ENCODE measurements at places on chromosomes 3 and 15.

- DNase-seq: no peak
Measured at GRCh38 chr15:98524838-98525660, 123.3 kb upstream of the IGF1R start.

- DNase-seq: peak; percentile 64
Measured at GRCh38 chr3:45218578-45219390, 7.3 kb downstream of the TMEM158 start.

DNA sequence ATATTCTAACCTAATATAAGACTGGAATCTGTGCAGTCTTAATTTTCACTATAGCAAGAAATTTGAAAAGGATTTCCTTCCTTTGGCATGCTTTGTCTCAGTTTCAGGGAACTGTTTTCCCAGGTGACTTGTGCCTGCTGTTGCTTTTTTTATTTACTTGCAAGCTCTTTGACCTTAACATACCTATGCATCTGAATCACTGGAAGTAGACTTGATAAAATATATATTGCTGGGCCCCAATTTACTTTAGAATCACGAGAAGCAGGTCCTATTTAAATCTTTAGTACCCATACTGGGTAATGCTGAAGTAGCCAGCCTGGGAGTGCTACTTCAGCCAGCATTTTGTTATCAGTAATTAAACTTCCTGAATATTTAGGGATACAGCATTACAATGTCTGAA, 257.9 kb upstream of the ALCAM start:
- DNase-seq: no peak

DNA sequence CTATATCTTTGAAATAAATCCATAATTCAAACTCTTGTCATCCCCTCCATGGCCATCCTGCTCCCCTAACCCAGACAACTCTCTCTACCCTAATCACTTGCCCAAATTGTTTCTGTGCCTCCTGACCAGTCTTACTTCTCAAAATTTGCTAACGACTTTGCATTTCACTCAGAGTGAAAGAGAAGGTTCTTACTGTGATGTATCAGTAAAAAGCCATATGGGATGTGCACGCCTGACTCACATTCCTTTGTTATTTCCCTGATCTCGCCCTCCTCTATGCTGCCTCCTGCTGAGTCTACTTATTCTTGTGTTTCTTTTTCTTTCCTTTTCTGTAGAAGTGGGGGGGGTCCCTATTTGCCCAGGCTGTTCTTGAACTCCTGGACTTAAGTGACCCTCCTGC, 487.2 kb upstream of the FRG2C start:
- DNase-seq: no peak

GRCh38 chr3:170867143-170867937, 2.7 kb downstream of the RPL22L1 start:
- DNase-seq: peak; percentile 29

DNA sequence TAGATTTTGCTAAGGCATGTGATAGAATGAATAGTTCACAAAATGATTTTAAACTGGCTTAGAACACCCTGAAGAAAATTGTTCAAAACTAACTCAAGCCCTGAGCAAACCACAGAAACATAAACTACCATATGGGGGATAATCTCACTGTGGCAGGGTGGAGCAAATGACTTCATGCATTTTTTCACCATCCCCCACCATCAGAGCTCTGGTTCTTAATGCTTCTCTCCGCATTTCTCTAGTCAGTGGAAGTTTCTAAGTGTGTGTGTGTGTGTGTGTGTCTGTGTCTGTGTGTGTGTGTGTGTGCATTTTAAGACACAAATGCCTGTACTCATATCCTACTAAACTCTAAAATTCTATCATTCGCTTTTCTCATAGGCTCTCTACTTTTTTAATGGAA, 107.1 kb upstream of the PHLDB2 start:
- DNase-seq: peak; percentile 78

DNA sequence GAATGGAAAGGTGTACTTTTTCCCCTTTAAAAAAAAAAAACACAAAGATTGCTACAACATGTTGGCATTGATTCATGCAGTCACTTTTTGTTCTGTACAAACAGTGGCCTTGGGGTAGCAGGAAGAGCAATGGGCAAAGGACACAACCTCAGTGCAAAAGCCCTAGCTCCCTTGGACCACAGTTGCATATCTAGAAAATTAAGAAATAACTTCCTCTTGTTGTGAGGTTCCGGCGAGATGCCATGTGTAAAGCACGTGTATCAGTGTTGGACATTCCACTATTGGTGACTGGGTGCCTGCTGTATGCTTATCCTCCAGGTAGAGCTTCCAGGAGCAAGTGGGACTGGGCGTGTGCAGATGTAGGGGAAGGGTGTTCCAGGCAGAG, 164.5 kb downstream of the THSD4 start:
- DNase-seq: no peak

- no peak for DNase-seq
Measured at GRCh38 chr3:46677411-46677726, 16.1 kb downstream of the ALS2CL start.

- DNase-seq: no peak
Measured at GRCh38 chr3:55965776-55966175, 478.7 kb upstream of the WNT5A start.

GRCh38 chr3:156216216-156216615, 95.8 kb downstream of the KCNAB1 start:
- no peak for DNase-seq

DNA sequence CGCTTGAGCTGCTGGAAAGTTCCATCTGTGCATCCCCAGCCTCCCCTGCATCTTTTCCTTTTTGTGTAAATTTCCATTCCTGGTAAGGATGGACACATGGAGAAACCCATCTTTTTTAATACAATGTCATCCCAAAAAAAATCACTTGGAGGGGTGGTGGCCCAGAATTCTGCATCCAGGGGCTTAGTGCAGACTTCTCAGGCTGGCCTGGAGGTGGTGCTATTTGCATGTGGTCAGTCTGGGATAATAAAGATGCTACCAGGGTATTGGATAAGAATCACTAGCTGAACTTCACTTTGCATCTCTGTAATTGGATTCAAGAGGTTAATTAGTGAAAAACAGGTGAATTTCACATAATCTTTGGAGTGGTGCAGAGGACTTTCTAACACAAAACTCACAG, 1.8 kb upstream of the ZSCAN2 start:
- DNase-seq: peak; percentile 77

DNA sequence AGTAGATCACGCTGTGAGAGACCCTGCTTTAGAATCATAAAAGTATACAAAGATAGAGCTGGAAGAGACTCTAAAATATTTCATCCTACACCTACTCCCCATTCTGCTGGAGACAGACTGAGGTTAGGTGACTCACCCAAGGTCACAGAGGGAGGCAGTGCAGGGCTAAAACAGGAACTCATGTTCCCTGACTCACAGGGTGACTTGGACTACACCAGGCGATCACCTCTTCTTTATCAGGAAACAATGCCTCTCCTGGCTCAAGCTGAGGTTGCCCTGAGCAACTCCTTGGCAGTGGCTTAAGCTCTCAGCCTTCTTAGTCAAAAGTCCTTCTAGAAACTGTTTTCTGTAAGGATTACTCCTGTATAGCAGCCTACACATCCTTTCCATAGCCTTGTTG, 26.4 kb upstream of the TNFAIP8L3 start:
- peak; percentile 69 for DNase-seq

DNA sequence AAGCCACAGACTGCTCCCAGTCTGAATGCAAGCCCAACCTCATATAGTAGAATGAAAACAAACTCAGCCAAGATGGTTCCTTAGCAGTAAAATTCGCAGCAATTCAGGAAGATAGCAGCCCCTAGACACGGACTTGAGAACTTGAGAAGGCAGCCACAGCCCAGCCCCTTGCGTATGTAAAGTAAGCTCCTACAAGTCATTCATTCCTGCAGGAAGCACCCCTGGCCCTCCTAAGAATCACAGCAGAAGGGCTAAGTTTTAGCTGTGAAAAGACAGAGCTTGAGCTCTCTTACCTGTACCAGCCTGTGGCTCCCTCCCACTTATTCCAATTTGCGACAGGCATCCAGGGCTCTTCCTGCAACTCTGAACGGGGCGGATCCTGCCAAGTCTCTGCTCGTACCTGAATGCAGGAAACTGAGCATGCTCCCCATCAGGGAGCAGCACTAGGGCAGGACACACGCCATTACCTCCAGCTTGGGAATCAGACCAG, 136.4 kb downstream of the MAGI1 start:
- DNase-seq: no peak

- no peak for DNase-seq
Measured at GRCh38 chr15:66413579-66413978, 26.9 kb downstream of the MAP2K1 start.

DNA sequence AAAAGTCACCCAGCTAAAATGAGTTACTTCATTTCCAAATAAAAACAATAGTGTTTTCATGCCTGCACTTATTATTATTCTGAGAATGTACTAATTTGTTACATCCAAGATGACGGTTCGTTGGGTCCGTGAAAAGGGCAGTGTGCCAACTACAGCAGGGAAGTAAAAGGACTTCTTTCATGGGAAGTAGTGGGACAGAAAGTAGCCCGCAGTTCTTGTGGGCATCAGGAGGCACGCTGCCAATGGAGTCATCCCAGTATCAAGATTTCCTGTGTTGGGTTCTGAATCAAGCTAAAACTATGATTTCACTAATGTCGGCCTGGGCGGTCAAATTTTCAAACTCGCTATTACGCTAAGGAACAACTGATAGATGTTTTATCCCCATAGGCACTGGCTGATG, 254.5 kb upstream of the SOX2 start:
- no peak for DNase-seq

- no peak for DNase-seq
Measured at GRCh38 chr3:183100376-183100775, 1.1 kb upstream of the MCCC1 start.

GRCh38 chr3:56055951-56056350, 412.3 kb downstream of the ERC2 start:
- no peak for DNase-seq

DNA sequence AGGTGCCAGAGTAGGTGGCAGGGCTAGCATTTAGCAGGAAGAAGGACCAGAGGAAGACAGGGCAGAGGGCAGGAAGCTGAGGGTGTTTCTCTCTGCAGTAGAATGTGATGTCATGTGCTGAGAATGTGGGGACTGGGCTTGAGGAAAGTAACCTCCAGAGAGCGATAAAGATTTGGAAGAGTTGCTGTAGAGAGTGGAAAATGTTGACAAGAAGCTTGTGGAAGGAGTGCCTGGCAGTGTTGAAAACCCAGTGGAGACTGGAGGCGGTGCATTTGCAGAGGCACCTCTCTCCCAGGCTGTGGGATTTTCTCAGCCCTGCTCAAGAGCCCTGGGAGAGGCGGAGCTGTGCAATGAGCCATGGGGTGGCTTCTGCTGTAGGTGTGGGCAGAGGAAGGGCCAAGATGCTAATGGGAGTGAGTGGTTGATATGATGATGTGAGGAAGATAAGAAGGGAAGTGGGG, 54.8 kb downstream of the MESD start:
- no peak for DNase-seq

GRCh38 chr3:46489875-46490274, 7.9 kb upstream of the RTP3 start:
- peak; percentile 68 for DNase-seq

- peak; percentile 33 for DNase-seq
Measured at GRCh38 chr3:52193065-52193464, 4.9 kb upstream of the ALAS1 start.

DNA sequence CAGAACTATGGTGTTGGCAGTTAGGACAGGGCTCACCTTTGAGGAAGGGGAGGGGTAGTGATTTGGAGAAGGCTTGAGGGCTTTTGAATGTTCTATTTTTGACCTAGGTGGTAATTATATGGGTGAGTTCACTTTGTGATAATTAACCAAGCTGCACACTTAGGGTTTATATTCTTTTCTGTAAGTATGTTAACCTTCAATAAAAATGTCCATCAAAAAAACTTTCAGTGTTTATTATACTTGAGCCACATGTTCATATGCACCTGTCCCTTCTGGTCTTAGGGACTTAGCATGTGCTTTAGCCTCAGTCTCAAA, 28.4 kb downstream of the PDE8A start:
- no peak for DNase-seq

GRCh38 chr3:169869484-169870220, at the start of gene LRRC31:
LRRC31 (minus strand) TSS chr3:169869935; CDS start chr3:169869807, 128 bp downstream.
- DNase-seq: no peak

DNA sequence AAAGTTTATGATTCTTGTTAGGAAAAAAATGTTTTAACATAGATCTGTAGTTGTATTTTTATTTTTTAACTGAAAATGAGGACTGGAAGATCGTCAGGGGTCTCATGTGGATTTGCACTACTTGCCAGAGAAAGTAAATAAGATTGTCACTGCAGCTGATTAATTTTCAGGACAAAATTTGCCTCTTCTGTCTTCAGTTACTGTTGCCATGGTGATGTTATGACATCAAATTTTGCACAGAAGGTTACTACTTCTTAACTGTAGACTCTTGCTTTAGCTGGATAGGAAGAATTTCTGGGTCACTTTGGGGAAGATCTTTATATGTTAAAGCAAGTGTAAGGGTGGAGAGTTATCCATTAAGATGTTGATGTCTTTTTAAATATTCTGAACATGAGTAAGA, 82.2 kb upstream of the WDR72 start:
- DNase-seq: no peak

DNA sequence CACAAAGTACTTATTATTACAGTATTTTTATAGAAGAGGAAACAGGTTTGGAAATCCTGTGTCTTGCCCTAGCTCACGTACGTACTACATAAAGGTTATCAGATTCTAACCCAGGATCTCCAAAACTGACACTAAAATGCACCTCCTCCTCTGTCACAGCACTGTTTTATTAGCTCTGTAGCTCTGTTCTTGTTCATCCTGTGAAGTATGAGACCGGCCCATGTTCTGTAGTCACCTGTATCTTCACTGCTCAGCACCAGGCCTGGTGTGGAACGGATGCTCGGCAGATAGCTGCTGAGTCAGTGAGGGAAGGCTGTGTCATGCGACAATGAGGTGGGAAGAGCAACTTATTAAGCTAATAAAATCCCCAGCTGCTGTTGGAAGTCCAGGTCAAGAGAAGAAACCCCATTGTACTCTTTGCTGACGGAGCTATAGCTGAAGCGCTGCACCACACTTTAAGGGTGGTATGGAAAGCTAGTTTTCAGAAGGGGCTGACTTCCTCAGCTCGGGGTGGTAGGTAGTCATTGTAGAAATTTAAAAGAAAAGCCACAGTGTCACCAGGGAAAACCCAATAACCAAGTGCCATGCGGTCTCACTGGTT, 22.8 kb downstream of the BCL2A1 start:
- DNase-seq: no peak

DNA sequence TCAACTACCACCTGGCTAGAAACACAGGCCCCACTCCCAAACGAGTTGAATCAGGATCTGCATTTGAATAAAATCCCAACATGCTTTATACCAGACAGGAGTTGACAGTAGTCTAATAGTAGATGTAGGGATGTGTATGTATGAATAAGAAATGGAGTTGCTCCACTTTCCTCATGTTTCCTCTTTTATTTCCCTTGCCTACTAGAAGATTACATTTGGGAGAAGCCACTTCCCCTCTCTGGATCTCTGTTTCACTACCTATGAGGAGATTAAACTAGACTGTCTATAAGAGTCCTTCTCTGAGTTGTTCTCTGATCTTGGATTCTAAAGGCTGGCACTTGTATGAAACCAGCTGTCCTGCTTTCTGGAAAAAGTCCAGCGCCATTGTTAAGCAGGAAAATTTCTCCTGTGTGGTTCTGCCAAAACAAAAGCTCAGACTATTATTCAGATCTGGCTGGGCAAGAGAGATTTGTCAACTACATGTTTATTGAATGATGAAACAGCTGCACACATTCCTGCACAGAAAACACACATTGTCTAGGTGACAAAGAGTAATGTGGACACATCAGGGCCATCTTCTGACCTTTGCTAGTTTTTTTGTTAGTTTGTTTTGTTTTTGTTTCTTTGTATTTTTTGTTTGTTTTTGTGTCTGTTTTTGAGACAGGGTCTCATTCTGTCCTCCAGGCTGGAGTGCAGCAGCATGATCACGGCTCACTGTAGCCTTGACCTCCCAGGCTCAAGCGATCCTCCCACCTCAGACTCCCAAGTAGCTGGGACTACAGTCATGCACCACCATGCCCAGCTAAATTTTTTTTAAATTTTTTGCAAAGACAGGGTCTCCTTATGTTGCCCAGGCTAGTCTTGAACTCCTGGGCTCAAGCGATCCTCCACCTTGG, 29.9 kb downstream of the ACP3 start:
- DNase-seq: peak; percentile 49
